Neural crest cell (in vitro differentiated cells): ENCODE measurements at places on chromosomes 7 and 10.
A peak's percentile ranks its signal among the peaks of the same experiment; 100 is the strongest.

GRCh38 chr10:10054466-10054865 lies 963.2 kb upstream of the CELF2 start:
- no peak for DNase-seq

DNA sequence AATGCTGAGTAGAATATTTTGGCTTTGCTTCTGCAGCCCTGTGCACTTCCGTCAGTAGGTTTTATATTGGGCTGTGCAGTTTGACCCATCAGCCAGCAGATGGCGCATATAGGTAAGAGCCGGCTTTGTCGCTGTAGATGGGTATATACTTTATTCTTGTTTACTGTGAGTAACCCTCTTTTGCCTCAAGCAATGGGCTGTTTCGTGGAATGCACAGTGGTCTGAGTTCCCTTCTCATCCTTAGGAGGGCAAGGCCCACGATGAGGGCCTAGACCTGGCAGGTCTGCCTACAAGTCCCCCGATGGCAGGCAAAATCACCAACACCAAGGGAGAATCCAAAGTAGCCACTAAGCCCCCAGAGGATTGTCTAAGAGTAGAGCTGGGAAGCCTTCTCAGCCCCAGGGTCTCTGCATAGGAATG lies 1002.9 kb upstream of the KCND2 start:
- DNase-seq = peak; percentile 50

GRCh38 chr10:72649291-72649690 lies 23.4 kb upstream of the MICU1 start:
- no peak for DNase-seq

GRCh38 chr10:124077208-124077993 lies 16.0 kb downstream of the CHST15 start:
- no peak for DNase-seq

DNA sequence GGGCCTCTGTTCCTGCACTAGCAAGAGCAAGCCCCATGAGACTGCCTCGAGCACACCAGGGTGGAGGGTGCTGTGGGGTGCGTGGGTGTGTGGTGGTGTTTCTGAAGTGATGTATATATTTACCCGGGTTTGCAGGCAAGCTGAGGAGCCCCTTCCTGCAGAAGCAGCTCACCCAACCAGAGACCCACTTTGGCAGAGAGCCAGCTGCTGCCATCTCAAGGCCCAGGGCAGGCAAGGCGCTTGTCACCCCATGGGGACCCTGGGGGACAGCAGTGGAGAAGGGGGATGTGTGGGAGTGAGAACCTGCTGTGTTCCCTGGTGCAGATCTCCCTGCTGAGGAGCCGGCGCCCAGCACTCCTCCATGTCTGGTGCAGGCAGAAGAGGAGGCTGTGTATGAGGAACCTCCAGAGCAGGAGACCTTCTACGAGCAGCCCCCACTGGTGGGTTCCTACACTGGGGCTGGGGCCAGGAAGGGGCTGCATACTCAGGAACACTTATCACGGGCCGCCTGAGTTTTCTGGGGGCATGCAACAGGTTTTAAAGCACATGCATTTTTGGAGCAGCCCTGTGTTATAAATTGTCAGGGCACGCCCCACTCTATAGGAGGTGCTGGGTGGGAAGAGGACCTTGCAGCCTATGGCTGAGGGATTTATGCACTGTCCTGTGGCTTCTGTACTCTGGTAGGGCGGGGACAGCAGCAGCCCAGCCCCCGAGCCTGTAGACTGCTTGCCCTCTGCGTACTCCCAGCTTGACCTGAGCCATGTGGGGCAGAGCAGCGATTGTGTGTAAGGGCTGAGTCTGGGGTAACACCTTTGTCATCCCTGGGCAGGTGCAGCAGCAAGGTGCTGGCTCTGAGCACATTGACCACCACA lies 5.9 kb downstream of the PGAM2 start:
- no peak for DNase-seq

GRCh38 chr7:10210000-10210399 lies 763.7 kb upstream of the PHF14 start:
- DNase-seq = no peak
